Endothelial cell (in vitro differentiated cells): ENCODE measurements at places on chromosomes 2 and 18. TPM values are rescaled to one million over a fixed set of nuclear protein-coding genes. Genes with fewer than 3 reads are reported as not detected.
A peak's percentile ranks its signal among the peaks of the same experiment; 100 is the strongest.

DNA sequence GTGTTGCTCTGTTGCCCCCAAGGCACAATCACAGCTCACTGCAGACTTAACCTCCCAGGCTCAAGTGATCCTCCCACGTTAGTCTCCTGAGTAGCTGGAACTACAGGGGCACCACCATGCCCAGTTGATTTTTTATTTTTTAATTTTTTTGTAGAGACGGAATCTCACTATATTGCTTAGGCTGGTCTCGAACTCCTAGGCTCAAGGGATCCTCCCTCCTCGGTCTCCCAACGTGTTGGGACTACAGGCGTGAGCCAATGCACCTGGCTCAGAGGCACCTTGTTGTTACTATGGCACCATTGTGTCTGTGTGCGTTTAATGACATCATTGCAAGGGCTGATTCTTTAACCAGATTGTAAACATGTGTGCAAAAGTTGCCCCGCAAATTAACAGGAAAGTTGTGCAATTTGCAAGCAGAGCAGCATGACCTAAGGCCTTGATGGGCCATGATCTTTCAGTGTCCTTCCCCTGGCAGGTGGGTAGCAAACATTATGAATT, 22.6 kb downstream of the TCF23 start:
- DNase-seq, result no peak

GRCh38 chr18:33761363-33761762, 183.3 kb downstream of the ASXL3 start:
- DNase-seq, result no peak

DNA sequence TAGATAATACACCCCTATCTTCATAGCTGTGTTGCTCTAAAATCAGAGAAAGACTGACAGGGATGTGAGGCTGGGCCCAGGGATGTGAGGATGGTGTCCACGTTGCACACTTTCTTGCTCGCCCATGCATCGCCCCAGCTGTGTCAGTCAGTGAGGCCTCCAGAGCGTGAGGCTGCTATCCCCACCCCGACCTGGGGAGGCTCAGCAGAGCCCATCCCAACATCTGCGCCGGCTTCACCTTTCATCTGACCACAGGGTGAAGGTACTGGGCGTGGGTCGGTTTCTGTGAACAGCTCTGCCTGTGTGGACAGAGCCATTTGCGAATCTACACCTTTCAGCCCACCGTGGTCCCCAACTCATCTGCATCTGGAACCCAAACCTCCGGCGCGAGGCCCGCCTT, 255.7 kb downstream of the HDAC4 start:
- no peak for DNase-seq

DNA sequence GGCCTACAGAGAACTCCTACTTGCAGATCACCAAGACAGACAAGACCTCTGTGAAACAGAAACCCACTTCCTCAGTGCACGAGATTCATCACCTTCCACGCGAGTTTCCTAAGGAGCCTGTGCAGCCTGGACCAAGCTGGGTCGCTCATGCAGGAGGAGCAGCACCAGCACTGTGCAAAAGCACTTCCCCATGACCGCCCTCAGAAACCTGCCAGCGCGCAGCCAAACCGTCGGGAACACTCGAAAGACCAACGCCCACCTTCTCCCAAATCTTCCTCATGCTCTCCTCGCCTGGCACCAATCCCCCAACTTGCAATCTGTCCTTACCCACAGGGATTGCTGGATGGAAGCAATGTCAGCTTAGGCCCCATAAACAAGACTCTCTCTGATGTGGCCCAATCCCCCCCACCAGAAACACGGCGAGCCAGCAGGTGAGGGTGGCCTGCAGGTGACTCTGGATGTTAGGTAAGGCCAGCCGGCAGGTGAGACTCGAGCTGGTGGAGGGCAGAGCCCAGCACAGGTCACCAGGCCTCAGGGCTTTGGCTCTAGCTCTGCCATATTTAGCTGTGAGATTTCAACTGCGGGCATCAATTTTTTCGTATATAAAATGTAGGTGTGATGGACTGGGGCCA, 69.4 kb downstream of the PXDN start:
- DNase-seq, result no peak

DNA sequence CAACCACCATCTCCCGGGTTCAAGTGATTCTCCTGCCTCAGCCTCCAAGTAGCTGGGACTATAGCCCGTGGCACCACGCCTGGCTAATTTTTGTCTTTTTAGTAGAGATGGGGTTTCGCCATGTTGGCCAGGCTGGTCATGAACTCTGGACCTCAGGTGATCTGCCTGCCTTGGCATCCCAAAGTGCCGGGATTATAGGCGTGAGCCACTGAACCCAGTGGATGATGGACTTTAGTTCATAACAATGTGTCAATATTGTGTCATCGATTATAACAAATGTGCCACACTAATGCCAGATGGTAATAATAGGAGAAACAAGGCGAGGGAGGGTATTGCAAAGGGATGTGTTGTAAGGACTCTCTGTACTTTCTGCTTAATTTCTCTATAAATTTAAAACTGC, 216.6 kb downstream of the ZBTB7C start:
- DNase-seq, result no peak

DNA sequence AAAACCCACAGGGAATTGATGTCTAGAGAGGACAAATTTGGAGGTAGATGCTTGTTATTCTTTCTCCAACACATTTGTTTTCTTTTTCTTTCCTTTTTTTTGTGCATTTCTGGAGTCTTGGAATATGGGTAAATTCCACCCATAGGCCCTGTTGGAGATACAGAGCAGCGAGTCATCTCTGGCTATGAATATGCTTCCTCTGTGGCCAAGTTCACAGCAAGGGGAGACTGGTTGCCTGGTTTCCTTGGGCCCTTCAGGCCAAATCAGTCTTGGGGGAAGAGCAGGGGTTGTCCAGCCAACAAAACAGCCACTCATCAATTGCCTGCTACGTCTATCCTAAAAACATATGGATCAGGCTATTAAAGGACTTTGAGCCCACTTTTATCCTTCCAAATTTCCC, 27.5 kb downstream of the SP100 start:
- no peak for DNase-seq

DNA sequence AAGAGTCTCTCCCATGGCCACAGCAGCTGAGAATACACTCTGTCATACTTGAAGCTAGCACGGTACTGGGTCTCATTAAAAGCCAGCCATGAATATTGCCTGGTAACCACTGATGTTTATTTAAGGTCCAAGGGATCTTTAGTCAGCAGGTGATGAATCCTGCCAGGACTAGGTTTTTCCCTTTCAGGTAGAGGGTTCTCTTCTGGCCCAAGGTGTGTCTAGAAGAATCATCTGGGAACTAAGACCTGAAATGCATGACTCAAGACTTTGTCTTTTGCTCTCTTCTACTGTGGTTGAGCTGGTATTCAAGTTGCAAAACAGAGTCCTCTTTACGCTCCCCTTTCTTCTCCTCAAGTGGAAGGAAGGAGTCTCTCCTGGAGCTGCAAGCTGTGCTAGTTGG, 400.5 kb upstream of the FSIP2 start:
- DNase-seq, result no peak

- no peak for DNase-seq
These were observed 25.7 kb upstream of the IL1R1 start for GRCh38 chr2:102116630-102117471.

- peak; percentile 65 for DNase-seq
These were observed 29.6 kb downstream of the MCEE start for GRCh38 chr2:71100195-71100964.

The CTLA4 gene
- not detected for total RNA-seq

The NMUR1 gene
- total RNA-seq, result not detected
